ENCODE measurements at places on chromosomes 1 and 21.

- DNase-seq = no peak
These were observed 99.2 kb downstream of the PHTF1 start for GRCh38 chr1:113660088-113660487.

GRCh38 chr1:156386949-156387869, 18.2 kb downstream of the RHBG start:
- no peak for DNase-seq

DNA sequence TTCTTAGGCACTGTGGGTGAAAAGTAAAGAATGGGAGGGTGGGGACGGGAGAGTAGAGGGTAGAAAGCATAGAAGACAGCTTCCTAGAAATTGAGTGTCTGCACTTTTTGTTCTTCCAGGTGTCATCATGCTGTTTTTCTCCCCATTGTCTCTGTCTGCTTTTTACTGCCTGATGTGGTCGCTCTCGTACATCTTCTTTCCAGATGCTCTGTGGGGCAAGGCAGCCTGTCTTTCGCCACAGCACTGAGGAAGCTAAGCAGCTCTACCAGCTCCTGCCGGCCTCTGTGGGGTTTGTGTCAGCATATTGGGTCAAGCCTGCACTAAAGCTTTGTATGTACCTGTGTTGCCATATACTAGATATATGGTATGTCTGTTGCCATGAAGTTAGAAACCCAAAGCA, 13.2 kb downstream of the TMEM269 start:
- DNase-seq = no peak

GRCh38 chr1:60948486-60948885, 133.9 kb upstream of the NFIA start:
- DNase-seq = no peak

DNA sequence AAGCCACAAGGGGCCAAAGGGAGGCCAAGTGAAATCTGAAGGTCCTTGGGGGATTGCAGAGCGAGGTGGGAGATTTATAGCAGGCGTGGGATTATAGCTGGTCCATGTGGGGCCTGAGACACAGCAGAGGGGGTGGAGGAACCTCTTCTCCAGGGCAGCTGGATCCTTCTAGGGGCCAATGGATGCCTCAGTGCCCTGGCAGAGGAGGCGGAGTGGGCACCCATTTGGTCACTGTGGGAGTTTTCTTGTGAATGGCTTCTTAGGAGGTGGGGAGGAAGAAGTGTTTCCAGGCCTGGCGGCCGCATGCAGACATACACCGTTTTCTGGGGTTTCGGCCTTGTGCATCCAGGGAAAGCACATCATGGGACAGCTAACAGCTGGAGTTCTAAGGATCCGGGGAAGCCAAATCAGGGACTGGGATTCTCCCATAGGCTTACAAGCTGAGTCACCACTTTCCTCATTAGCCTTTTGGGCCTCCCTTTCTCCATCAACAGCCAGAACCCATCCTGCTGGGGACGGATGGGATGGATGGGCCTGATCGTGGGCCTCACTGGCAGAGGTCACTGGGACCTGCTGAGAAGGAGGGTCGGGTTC, 76.5 kb downstream of the RHOU start:
- no peak for DNase-seq

DNA sequence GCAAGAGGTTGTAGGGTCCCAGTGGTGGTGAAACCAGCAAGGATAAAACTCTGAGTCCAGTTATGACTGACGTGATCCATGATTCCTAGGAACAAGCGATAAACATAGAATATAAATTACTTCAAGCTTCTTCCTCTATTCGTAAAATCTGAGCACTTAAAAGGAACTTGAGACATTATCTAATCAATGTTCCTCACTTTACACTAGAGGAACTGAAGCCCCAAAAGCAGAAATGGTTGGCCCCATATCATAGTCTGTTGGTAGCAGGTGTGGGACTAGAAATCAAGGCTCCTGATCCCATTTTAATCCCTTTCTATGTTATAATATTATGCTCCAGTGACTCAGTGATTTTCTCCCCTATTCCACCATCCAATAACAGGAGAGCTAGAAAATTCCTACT, 21.9 kb upstream of the MNDA start:
- DNase-seq = no peak

GRCh38 chr21:33212159-33212851, 17.4 kb upstream of the IFNAR2 start:
- no peak for DNase-seq

DNA sequence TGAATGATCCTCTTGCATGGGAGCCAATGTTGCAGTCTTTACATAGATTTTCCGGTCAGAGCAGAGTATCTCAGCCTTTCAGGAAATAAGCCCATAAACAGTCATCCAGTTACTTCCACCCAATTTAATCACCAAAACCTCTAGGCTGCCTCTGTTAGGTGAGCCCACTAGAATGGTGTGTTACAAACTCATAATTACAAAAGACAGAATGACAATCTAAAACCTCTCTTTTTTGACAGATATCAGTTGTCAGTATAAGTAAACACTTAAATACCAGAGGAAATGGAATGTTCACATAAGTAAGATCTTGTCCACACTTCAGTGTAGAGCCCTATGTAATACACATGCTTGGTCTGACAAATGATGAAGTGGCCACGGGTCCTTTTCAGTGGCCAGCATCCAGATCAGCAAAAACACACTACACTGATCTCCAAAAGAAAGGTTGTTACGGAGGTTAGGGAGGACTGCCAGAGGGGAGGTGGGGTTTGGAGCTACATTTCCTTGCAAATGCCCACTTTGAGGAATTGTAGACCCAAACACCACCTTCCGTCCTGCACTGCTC, 71.3 kb upstream of the FBXO28 start:
- no peak for DNase-seq

- DNase-seq = no peak
These were observed 182.9 kb downstream of the NTNG1 start for GRCh38 chr1:107323784-107324183.

- DNase-seq = no peak
These were observed 1.5 kb downstream of the TRNP1 start for GRCh38 chr1:26994787-26995517.

- DNase-seq = no peak
These were observed 392.3 kb downstream of the CAMTA1 start for GRCh38 chr1:7177438-7178146.

DNA sequence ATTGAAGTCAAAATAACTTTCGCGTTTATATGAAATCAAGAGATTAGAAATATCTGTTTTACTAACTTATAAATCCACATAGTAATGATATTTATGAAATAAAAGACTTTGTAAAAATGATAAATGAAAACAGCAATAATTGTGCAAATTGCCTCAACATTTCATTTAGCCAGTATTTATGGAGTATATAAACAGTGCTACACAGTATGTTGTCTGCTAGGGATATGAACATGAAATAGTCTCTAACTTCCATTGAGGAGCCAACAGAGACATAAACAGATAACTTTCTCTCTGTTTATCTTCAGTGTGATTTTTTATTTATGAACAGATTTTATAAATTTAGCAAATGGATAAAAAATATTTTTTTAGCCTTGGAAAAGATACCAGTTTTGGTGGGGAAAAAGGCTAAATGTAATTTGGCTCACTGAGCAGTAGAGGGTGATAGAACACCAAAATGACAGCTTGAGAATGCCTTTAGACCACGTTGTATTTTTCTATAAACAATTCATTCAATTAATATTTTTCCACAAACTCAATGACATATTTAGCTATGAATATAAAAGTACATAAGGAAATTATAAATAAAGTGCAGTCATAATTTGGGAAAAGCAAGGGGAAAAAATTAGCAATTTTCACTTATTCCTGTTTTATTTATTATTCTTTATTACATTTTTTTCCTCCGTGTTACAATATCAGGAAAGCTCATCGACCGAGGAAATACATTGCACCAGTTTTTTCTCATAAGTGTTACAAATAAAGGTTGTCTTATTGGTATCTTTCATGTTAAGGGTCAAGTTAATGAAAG, 47.5 kb upstream of the EEIG2 start:
- no peak for DNase-seq

DNA sequence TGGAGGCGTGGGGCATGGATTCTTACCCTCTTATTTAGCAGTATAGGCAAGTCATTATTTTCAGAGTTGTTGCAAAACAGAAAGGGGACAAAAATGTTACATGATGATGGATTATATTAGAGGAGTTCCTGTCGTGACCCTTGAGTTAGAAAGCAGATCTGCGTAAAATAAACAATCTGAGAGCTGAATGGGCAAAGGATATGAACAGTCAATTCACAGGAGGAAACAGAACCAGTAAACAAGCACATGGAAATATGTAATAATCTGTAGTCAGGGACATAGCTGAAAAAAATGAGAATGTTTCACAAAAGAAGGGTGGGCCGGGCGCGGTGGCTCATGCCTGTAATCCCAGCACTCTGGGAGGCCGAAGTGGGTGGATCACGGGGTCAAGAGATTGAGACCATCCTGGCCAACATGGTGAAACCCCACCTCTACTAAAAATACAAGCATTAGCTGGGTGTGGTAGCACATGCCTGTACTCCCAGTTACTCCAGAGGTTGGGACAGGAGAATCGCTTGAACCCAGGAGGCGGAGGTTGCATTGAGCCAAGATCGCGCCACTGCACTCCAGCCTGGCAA, 20.9 kb downstream of the RCAN1 start:
- DNase-seq = no peak

DNA sequence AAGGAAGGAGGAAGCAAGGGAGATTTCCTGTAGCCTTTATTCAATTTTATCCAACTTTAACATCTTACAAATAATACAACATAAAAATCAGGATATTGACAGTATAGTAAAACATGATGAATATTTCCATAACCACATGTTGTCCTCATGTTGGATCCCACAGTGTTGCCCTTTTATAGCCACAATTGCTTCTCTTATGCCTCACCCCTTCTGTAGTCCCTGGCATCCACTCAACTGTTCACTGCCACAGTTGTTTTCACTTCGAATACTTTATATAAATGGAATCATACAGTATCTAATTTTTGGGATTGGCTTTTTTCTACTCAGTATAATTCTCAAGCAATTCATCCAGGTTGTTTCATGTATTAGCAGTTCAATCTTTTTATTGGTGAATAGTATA, 44.8 kb downstream of the SRSF11 start:
- DNase-seq = no peak

DNA sequence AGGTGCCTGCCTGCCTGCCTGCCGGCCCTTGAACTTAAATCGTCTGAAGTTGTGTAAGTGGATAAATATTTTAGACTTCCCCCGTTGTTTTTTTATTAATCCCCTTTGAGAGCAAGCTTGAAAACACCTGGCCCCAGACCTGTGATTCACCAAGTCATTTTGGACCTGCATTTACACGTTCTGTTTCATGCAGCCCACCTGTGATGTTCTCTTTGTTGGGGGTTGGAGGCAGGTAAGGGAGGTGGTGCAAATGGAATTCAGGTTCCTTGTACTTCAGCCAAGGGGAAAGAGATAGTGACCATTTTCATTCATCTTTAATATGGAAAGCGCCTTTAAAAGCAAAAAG, 1.2 kb downstream of the SLC37A1 start:
- DNase-seq = no peak

DNA sequence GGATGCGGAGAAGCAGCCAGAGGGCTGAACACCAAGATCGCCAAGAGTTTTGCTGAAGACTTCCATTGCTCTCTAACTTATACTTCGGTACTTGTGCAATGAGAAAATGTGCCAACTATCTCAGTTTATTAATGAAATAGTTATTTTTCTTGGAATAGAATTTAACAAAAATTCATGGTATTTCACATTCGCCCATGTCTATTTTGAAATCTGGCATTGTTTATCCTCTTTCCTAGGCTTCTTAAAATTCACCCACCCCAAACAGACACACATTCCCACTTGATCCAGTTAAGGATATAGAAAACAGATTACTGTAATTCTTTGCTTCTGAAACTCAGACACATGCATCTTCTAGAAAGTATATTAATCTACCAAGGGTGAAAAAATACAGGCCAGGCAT, 56.3 kb upstream of the ADAMTS5 start:
- DNase-seq = no peak

DNA sequence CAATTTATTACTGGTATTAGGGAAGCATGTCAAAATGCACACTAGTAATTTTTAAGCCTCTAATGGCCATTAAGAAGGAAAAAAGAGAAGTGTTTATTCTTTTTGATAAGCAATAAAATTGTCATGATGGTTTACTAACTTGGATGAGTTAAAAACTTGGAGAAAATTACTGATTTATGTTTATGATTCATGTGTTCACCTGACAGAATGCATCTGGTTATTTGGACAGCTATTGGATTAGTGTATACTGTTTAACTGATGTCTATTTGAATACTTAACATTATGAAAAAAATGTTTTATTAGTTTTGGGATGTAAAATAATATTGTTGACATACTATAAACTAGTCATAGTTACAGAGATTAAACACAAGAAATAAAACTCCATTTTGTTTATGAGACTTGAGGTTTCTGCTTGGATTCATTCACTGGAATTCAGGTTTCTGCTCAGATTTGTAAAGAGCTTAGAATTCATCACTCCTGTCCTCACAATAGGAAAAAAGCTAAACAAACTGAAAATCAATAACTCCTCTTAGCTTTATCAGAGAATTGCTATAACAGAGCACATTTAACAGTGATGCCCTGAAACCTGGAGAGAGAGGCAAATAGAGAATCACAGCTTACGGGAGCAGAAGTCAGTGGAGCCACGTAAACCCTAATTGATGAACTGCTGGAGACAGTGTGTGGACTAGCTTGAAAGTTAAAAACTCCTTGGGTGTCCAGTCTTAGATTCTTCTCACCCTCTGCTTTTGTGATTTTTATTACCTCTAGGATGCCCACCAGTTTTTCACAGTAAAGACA, 56.7 kb downstream of the RALGPS2 start:
- no peak for DNase-seq

DNA sequence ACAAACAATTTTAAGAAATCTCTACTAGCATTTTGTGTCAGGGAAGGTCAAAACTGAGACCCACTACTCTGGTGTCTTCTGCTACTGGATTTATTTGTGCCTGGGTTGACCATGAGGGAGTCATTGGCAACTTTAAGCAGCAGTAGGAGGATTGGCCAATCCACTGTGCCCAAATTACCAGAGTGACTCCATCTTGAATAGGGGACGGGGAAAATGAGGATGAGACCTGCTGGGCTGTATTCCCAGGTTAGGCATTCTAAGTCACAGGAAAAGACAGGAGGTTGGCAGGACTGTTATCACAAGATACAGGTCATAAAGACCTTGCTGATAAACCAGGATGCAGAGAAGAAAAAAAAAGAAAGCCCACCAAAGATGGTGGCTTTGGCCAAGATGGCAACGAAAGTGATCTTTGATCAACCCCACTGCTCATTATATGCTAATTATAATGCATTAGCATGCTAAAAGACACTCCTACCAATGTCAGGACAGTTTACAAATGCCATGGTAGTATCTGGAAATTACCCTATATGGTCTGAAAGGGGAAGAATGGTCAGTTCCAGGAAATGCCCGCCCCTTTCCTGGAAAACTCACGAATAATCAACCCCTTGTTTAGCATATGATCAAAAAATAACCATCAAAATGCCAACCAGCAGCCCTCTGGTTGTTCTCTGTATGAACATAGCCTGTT, 200.9 kb downstream of the LTN1 start:
- no peak for DNase-seq

All from stimulated activated CD8-positive, alpha-beta memory T cell treated with anti-CD3 and anti-CD28 coated beads, Interleukin-7, amount 100 ng/mL, for 1 hour (primary cell).